NCI-H187 treated with DMSO at 0.1 percent for 48 hours (cell line): ENCODE measurements at places on chromosomes 3 and 15.

GRCh38 chr15:93417631-93418030, 328.6 kb upstream of the RGMA start:
- DNase-seq, result no peak

GRCh38 chr3:58725326-58725853, 58.8 kb upstream of the FAM3D start:
- DNase-seq, result no peak

DNA sequence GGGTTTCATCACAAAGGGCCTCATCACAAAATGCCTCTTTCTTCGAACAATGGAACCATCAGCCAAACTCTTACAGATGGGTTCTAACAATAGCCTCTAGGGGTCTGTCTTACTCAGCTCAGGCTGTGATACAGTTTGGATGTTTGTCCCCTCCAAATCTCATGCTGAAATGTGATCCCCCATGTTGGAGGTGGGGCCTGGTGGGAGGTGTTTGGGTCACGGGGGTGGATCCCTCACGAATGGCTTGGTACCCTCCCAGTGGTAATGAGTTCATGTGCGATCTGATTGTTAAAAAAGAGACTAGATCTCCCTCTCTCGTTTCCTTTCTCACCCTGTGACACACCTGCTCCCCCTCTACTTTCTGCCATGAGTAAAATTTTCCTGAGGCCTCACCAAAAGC, 47.9 kb upstream of the LIPC start:
- no peak for DNase-seq

- no peak for DNase-seq
Measured at GRCh38 chr3:71862371-71863140, 77.6 kb upstream of the PROK2 start.

DNA sequence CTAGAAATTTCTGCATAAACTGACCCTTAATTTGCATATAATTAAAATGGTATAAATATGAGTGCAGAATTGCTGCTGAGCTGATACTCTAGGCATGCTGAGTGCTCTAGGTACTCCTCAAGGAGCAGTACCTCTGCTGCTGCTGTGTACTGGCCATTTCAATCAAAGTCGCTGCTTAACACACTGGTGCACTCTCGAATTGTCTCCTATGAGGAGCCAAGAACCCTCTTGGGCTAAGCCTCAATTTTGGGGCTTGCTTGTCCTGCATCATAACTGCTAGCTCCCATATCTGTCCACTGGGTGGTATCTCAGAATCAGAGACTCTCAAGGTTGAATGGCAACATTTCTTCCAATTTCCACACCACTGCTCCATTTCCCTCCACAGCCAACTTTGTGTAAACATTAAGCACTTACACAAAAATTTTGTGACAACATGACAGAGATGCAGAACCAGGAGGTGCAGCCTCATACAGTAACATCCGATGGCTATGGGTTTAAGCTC, 82.5 kb downstream of the XXYLT1 start:
- no peak for DNase-seq

DNA sequence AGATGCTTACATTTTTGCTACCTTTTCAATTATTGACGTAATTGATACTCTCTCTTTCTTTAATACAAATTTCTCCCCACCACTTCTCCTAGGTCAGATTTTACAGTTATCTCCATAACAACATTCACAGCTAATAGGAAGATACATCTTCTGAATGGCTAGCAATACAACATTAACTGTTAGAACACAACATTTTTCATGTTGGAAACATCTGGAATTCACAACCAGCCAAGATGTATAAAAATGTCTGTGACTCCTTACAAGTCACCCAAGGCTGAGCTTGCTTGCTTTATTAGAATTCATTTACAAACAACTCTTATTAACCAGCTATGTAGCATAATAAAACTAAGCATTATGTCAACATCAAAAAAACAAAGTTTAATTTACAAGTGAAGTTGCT, 81.0 kb upstream of the ROBO2 start:
- DNase-seq, result no peak

- DNase-seq, result no peak
Measured at GRCh38 chr3:181622365-181622764, 89.4 kb upstream of the SOX2 start.

DNA sequence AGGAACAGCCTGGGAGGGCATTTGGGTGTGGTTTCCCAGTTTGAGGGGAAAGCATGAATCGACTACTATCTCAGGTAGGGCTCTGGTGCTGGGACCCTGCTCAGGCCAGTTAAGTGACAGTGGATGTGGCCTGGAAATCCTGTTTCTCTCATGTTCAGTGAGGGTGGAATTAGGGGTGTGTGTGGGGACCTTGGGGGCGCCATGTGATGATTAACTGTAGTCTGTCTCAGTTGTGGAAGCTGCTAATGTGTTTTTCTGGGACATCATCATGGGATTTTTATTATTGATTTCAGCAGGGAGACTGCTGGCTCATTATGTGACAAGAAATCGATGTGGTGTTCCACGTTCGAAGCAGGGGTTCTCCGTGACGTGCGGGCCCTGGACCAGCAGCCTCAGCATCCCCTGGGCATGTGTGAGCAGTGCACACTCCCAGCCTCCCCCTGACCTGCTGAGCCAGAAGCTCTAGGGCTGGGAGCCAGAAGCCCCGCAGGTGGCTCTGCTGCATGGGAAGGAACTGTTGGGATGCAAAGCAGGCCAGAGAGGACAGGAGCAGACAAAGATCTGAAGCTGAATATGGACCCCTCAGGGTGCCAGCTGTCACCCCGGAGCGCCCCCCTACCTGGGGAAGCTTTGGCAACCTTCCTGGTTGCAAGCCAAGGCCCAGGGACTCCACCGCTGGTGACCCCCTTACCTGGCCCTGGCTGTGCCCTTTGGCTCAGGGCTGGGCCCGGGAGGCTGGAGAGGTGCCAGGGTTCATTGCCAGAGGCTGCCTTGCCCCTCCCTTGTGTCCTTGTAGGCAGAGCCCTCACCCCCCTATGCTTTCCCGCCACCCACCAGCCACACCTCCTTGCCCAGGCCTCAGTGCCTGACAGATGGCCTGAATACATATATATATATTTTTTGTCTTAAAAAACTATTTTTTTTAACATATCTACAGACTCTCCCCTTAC, 149.8 kb downstream of the APBA2 start:
- DNase-seq, result no peak

GRCh38 chr3:128491941-128492670, 895 bp downstream of the GATA2 start:
- no peak for DNase-seq
